ENCODE measurements at places on chromosomes 1 and 21.

- DNase-seq, result no peak
Observed at GRCh38 chr21:33771976-33772375, 129.7 kb downstream of the ITSN1 start.

DNA sequence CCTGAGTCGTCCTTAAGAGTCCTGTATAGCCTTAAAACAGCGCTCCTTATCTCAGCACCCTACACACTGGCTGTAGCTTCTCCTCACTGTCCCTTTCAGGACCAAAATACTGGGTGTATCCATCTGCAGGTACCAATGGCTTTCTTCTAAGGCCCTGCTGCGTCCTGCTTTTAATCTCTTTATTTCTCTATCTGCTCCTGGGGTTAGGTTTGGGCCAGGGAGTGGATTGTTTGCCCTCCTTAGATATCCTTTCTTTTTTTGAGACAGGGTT lies 12.1 kb downstream of the IL6R start:
- DNase-seq, result no peak

DNA sequence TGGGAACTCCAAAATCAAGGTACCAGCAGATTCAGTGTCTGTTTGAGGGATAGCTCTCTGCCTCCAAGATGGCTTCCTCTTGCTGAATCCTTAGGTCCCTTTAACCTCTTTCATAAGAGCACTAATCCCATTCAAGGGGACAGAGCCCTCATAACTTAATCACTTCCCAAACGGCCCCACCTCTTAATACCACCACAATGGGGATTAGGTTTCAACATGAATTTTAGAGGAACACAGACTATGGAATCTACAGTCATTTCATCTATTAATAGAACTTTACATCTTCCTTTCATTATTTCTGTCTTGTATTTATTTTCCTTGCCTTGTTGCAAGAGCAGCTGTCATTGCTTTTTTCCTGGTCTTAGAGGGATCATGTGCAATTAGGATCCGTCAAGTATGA lies 30.3 kb downstream of the HOOK1 start:
- no peak for DNase-seq

GRCh38 chr1:16324456-16324890 lies 27.8 kb downstream of the FBXO42 start:
- no peak for DNase-seq

GRCh38 chr1:86965012-86965826 lies 50.8 kb downstream of the HS2ST1 start:
- DNase-seq, result no peak

GRCh38 chr1:160723332-160723731 lies 11.7 kb upstream of the CD48 start:
- no peak for DNase-seq

- no peak for DNase-seq
Observed at GRCh38 chr1:41698916-41699860, 214.7 kb upstream of the EDN2 start.

DNA sequence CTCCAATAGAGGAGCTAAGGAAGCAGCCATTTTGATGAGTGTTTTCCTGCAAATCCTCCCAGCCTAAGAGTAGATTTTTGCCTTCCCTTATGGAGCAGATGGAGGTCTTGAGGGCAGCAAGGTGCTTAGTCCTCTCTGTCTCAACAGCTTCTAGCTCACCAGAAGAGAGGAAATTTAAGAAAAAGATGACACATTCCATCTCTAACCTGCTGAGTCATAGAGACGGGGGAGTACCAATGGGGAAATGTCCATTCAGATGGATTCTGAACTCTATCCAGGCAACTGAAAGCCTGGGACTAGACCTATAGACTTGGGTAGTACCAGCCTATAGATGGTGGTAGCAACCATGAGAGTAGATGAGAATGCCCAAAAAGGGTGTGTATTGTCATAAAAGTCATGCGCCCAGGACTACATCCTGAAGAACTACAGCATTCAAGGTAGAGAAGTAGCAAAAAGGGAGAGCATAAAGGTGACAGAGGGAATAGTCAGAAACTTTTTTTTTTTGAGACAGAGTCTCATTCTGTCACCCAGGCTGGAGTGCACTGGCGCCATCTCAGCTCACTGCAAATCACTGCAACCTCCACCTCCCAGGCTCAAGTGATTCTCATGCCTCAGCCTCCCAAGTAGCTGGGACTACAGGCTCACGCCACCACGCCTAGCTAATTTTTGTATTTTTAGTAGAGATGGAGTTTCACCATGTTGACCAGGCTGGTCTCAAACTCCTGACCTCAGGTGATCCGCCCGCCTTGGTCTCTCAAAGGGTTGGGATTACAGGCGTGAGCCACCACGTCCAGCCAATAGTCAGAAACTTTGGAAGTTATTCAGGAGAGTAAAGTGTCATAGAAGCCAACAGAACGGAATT lies 10.7 kb upstream of the ELOA start:
- DNase-seq, result no peak

- DNase-seq, result no peak
Observed at GRCh38 chr1:154191990-154192461, at the start of gene TPM3. Gene TPM3, minus strand, starts transcription at chr1:154192100. Its CDS starts 82 bp downstream, at chr1:154192018.

DNA sequence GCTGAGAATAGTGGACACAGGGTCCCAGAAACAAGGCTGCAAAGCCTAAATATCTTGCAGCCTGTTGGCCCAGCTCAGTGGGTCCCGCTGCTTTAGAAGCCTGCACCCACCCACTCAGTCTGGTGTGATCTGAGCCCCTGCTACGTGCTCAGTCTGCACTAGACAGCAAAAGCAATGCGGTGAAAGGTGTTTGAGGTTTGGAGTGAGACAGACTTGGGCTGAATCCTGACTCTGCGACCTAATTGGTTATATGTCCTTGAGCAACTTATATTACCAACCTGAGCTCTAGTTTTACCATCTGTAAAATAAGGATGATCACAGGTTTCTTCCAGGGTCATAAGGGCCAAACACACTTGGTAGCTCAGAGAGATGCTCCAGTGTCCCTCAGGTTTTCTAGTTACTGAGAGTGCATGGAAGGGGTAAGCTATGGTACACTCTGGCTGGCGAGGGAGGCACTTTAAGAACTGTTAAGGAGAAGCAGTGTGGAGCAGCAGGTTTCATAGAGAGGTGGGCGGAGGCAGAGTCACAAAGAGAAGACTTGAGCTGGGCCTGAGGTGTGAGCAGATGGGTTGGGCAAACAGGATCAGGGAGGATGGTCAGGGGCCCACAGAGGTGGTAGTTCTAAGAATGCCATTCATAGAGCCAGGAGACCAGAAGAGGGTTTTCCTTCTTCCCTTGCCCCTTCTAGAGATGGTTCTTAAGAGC lies 10.1 kb downstream of the TMEM200B start:
- no peak for DNase-seq

GRCh38 chr1:48123647-48124046 lies 98.9 kb upstream of the SLC5A9 start:
- no peak for DNase-seq

- DNase-seq, result no peak
Observed at GRCh38 chr1:226420897-226421296, 13.0 kb upstream of the PARP1 start.

- DNase-seq, result no peak
Observed at GRCh38 chr21:25179116-25179515, 428.2 kb downstream of the MRPL39 start.

DNA sequence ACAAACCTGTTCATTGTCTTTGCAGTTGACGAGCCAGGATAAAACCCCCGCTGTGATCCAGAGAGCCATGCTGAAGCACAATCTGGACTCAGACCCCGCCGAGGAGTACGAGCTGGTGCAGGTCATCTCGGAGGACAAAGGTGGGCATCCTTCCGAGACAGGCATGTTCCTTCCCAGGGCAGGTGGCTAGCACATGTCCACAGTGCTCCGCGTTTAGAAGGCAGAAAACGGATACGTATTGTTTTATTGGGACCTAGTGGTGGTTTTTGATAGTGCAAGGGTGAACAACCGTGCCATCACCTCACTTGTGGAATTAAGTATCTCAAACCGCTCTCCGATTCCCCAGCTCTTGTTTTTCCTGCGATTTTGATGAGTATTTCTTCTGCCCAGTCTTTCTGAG lies 115.3 kb downstream of the COLGALT2 start:
- DNase-seq, result no peak
